ENCODE measurements at places on chromosomes 1 and 21. TPM values are rescaled to one million over a fixed set of nuclear protein-coding genes. Genes with fewer than 3 reads are reported as not detected.

DNA sequence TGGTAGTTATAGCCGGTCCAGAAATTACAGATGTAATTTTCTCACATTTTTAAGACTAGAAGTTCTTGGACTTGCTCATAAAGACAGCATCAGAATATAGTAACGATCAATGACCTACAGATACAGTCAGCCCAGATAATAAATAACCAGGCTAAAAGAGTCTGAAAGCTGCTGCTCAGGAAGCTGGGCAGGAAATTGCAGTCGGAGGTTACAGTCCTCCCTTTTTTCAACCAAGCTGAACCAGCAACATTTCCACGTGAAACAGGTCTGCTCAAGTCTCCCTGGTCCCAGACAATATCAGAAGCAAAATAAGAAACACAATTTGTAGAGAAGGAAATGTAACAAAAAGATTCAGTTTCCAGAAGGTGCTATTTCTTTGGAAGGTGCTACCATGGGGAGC is 457.4 kb downstream of the SIPA1L2 start:
- H3K36me3 ChIP-seq = no peaks in the 10 kb centered on the region
- no peaks in the 10 kb centered on the region for H3K4me1 ChIP-seq
- H3K4me3 ChIP-seq = no peak overlapping the region

DNA sequence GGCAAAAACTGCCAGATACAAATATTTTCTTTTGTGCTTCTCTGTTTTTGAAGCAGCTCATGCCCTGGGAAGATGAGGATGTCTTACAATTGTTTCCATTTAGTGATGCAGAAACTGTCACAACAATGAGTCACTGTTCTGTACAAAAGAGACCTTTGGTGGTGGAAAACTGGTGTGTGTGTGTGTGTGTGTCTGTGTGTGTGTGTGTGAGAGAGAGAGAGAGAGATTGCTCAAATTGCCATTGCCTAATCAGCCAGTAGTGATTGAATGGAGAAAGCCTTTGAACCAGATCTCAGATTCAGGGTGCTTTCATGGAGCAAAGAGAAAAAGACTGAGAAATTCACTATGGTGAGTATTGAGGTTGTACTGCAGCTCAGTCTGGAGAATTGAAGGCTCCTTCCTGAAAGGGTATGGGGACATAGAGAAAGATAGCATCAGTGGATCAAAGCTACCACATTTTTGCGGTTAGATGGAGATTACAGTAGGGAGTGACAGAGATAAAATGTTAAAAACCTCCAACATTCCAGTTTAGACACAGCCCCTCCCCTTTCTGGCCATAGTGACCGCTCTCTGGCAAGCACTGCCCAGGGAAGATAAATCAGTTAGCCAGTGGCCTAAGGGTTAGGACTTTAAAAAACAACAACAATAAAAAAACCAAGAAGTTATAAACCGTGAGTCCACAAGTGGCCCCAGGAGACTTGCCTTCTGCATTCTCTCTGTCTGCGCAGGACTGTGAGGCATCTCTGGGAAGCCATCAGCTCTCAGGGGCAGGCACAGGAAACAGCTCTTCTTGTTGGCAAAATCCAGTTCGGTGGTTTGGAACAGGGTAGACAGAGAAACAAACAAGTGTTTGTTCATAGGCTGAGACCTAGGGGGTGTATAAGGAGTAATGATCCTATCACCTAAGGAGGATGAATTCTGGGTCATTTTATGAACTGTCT is 406.5 kb downstream of the DUSP10 start:
- H3K4me3 ChIP-seq = no peak overlapping the region
- peak overlapping the region; percentile 52 for H3K27ac ChIP-seq
- H3K4me1 ChIP-seq = peaks cover 24% of the 10 kb centered on the region
- no peaks in the 10 kb centered on the region for H3K36me3 ChIP-seq

- H3K36me3 ChIP-seq = no peaks in the 10 kb centered on the region
- H3K4me1 ChIP-seq = no peaks in the 10 kb centered on the region
- H3K4me3 ChIP-seq = no peak overlapping the region
- no peak for DNase-seq
Observed at GRCh38 chr21:27171707-27172106, 204.8 kb upstream of the ADAMTS5 start.

DNA sequence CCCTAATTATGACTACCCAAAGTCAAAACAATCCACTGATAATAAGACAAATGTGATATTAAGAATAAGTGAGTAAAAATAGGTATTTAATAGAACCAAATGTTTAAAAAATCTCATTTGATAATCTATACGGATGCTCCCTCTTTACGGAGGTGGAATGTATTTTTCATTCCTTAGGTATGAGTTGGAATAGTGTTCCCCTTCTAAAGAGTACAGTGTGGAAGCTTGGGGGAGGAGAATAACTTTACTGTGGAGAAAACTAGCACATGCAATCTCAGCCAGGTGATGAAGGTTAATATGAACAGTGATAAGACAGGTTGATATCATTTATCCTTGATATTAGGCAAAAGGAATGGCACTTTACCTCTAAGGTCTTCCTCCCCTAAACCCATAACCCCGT is 74.6 kb downstream of the GPR88 start:
- no peak overlapping the region for H3K4me3 ChIP-seq
- no peak overlapping the region for H3K27ac ChIP-seq
- DNase-seq = no peak
- H3K4me1 ChIP-seq = peaks cover 3% of the 10 kb centered on the region
- no peaks in the 10 kb centered on the region for H3K36me3 ChIP-seq

- H3K36me3 ChIP-seq = no peaks in the 10 kb centered on the region
- DNase-seq = no peak
- H3K27ac ChIP-seq = no peak overlapping the region
- H3K4me3 ChIP-seq = no peak overlapping the region
Observed at GRCh38 chr1:20059847-20060246, 10.1 kb upstream of the PLA2G5 start.

DNA sequence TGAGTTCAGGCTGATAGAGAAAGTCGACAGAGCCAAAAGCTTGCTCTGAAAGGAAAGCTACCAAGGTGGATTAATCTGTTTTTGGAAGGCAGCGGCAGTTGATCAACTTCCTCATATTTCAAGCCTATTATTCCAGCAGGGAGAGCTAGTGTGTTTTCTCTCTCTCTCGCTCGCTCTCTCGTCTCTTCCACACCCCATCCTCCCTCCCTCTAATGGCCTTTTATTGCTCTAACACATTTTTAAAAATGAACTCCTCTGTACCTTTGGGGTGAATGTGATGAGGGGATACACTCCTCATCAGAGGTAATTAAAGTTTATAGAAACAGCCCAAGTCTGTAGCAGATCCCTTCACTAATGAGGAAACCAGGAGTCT is 126.4 kb downstream of the CLIC6 start:
- DNase-seq = no peak
- H3K4me1 ChIP-seq = no peaks in the 10 kb centered on the region
- no peaks in the 10 kb centered on the region for H3K27me3 ChIP-seq

- no peak for DNase-seq
- no peaks in the 10 kb centered on the region for H3K4me1 ChIP-seq
- no peaks in the 10 kb centered on the region for H3K36me3 ChIP-seq
- no peak overlapping the region for H3K27ac ChIP-seq
- no peak overlapping the region for H3K4me3 ChIP-seq
Observed at GRCh38 chr1:67339623-67340343, 32.1 kb downstream of the IL12RB2 start.

- no peak for DNase-seq
- no peaks in the 10 kb centered on the region for H3K36me3 ChIP-seq
- no peaks in the 10 kb centered on the region for H3K4me1 ChIP-seq
- no peaks in the 10 kb centered on the region for H3K27me3 ChIP-seq
- H3K27ac ChIP-seq = no peak overlapping the region
- H3K4me3 ChIP-seq = no peak overlapping the region
Observed at GRCh38 chr1:26391450-26391849, 18.9 kb upstream of the ZNF683 start.

DNA sequence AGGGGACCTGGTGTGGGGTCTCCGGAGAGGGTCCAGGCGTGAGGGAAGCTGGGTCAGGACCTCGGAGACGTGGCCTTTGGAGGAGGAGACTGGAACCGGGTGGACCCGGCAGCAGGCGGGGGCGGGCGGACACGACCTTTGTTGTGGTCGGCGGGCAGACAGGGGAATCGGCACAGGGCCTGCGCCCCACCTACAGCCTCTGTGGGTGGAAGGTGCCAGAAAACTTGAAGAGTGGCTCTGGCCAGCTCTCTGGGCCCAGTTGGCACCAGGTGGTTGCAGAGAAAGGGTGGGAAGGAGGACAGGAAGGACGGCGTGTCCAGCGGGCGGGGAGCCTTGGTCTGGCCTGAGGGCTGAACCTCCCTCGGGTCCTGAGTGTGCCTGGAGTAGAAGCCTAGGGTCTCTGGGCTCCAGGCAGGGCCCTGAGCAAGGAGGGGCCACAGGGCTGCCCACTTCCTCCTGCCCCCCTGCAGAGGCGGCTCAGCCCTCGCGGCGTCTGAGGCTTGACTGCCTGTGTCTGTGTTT is 7.7 kb upstream of the TTLL10 start:
- H3K27me3 ChIP-seq = no peaks in the 10 kb centered on the region
- H3K27ac ChIP-seq = no peak overlapping the region
- H3K4me1 ChIP-seq = no peaks in the 10 kb centered on the region
- H3K36me3 ChIP-seq = no peaks in the 10 kb centered on the region

- peaks cover 22% of the 10 kb centered on the region for H3K4me1 ChIP-seq
- H3K36me3 ChIP-seq = no peaks in the 10 kb centered on the region
- no peak overlapping the region for H3K27ac ChIP-seq
- H3K27me3 ChIP-seq = no peaks in the 10 kb centered on the region
- DNase-seq = no peak
- H3K4me3 ChIP-seq = no peak overlapping the region
Observed at GRCh38 chr1:2470290-2471158, 5.6 kb upstream of the PLCH2 start.

DNA sequence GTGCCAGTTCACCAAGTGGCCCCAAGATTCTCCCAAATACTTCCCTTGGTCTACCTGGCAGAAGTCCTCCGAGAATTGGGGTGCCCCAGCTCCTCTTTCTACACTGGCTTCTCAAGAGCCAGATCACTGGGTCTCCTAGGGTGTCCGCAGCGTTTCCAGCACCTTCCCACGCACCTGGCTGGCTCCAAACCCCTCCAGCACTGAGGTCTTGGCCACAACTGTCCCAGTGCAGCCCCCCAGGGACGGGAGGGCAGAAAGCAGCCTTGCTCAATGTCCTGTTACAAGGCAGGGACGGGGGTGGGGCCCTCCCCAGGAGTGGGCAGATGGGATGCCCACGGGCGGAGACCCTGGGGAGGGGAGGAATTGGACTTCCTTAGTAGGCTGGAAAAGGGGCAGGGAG is 1.1 kb downstream of the ECE1 start:
- H3K36me3 ChIP-seq = no peaks in the 10 kb centered on the region
- peak overlapping the region; percentile 77 for H3K4me3 ChIP-seq
- peaks cover 56% of the 10 kb centered on the region for H3K4me1 ChIP-seq
- H3K27me3 ChIP-seq = no peaks in the 10 kb centered on the region
- no peak for DNase-seq
- peak overlapping the region; percentile 76 for H3K27ac ChIP-seq

- H3K36me3 ChIP-seq = no peaks in the 10 kb centered on the region
- H3K4me3 ChIP-seq = no peak overlapping the region
- no peak overlapping the region for H3K27ac ChIP-seq
Observed at GRCh38 chr1:221888218-221888617, 146.3 kb upstream of the DUSP10 start.

DNA sequence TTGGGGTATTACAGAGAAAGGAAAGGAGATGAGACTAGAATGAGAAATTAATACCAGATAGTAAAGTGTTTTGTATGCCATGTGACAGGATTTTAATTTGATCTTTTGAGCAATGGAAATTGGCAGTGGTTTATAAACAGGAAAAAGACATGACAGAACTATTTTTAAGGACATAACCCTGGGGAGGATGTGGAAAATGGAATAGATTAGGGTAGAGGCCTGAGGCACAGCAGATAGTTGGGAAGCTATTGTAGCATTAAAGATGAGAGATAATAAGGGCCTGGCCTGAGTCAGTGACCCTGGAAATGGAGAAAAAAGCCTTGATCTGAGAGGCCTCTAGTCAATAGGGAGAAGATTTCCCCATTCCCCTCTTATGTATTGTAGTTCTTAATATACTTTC is 22.1 kb upstream of the KCNA3 start:
- H3K4me3 ChIP-seq = no peak overlapping the region
- H3K36me3 ChIP-seq = no peaks in the 10 kb centered on the region
- no peak overlapping the region for H3K27ac ChIP-seq
- no peaks in the 10 kb centered on the region for H3K27me3 ChIP-seq
- no peaks in the 10 kb centered on the region for H3K4me1 ChIP-seq

DNA sequence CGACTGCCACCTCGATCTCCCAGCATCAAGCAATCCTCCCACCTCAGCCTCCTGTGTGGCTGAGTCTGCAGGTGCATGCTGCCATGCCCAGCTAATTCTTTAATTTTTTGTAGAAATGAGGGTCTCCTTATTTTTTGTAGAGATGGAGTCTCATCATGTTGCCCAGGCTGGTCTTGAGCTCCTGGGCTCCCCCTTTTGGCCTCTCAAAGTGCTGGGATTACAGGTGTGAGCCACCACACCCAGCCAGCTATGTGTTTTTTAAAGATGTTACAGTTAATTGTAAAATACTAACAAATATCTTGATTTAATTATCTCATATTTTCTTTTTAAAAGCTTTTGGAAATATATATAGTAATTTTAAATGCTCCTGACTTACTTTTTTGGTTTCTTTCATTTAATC is 181.3 kb upstream of the DMRTA2 start:
- no peak overlapping the region for H3K4me3 ChIP-seq
- no peaks in the 10 kb centered on the region for H3K36me3 ChIP-seq
- DNase-seq = no peak
- no peaks in the 10 kb centered on the region for H3K4me1 ChIP-seq

DNA sequence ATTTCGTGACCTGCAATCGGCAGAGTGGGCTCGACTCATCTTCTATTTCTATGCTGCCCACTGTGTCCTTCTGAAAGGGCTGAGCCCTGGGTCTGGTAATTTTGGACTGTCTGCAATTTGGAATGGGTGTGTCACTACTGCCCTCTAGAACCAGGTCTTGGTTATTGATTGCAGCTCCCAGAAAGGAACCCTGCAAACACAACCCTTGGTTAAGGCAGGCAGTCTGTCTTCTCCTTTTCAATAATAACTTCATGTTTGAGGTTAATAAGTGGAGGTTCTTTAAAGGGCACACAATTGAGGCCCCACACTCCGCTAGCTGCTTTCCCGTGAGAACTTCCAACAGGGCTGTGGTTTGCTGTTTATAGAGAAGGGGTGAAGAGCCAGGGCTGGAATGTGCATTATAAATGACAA is 79.9 kb upstream of the LYST start:
- DNase-seq = no peak
- H3K27me3 ChIP-seq = no peaks in the 10 kb centered on the region
- H3K4me3 ChIP-seq = no peak overlapping the region
- no peak overlapping the region for H3K27ac ChIP-seq
- no peaks in the 10 kb centered on the region for H3K36me3 ChIP-seq
- H3K4me1 ChIP-seq = peaks cover 3% of the 10 kb centered on the region

DNA sequence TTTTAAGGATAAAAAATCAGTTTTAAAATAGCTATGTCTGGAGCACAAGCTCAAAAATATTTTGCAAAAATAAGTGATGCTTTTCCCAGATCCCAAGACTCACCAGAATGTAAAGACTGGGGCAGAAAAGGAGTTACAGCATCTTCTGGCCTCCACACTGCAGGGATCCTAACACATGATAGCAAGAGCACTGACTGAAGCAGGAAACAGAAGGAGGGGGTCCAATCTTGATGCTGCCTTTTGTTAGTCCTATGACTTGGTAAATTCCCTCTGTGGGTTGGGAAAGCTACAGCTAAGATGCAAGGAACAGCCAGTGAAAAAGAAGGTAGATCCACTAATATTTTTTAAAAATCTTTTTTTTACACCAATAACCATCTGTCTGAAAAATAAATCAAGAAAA is 54.2 kb upstream of the TNR start:
- no peak overlapping the region for H3K4me3 ChIP-seq
- H3K4me1 ChIP-seq = no peaks in the 10 kb centered on the region
- no peak for DNase-seq

Gene RBBP5
- 20.3 TPM for total RNA-seq

Gene PPIAL4G
- total RNA-seq = 0.12 TPM

Gene WNT2B
- 10.6 TPM for total RNA-seq

All from testis (tissue), 5 donors.